ENCODE measurements at places on chromosomes 3 and 15.

DNA sequence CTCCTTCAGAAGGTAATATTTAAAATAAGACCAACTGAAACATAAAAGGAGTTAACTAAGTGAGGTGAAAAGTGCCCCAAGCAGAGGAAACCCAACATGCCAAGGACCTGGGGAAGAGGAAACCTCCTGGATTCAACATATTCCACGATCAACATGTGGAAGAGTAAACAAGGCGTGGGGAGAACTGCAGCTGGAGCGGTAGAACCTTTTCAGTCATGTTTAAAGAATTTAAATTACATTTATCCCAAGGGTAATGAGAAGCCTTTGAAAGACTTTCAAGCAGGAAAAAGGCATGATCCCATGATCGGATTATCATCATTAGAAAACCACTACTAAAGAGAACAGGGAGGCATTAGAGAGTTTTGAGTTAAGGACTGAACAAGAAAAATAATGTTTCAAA is 330.7 kb downstream of the FHIT start:
- no peak for DNase-seq

DNA sequence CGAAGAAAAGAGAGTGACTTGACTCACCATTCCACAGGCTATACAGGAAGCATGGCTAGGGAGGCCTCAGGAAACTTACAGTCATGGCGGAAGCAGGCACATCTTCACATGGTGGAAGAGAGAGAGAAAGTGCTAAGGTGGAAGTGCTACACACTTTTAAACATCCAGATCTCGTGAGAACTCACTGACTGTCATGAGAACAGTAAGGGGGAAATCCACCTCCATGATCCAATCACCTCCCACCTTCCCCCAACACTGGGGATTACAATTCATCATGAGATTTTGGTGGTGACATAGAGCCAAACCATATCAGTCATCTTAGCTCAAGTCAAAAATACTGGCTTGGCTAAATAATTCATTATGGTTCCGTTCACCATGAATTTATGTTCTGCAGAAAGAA is 45.3 kb upstream of the NEDD4 start:
- DNase-seq, result no peak

- DNase-seq, result no peak
Observed at GRCh38 chr3:197804511-197804910, 13.5 kb downstream of the LRCH3 start.

DNA sequence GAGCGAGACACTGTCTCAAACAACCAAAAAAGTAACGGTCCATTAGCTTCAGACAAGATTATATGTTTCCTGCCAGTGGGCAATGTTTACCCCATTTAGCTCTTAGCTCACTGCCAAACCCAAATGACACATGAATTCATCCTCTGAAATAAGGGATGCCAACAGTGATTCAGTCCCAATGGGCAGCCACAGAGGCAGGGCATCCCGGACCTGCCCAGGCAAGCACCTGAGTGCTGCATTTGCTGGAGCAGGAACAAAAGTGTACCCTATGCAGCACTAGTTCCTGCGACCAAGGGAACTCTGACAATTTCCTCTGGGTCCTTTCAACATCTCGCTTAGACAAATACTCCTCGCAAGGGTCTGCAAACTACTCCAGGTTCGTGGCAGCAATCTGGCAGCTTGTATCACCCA is 8.0 kb downstream of the IP6K2 start:
- DNase-seq, result no peak

- no peak for DNase-seq
Observed at GRCh38 chr3:30531017-30531570, 75.3 kb upstream of the TGFBR2 start.

DNA sequence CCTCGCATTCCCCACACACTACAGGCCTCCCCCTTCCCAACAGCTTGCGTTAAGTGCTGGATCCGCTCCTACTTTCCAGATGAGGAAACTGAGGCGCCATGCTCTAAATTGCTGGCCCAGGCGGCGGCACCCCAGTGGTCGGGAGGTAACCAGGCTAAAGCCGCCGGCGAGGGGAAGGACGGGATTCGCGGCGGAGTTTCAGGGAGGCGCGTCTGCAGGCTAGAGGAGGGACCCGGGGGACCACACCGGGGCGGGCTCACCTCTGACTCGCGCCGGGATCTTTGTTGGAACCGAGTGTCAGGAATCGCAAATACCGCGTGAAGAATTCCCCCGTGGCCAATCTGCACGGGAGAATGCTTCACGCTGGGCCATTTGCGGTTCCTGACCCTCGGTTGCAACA is 24.6 kb upstream of the PTPN23 start:
- no peak for DNase-seq

All from SK-N-MC (cell line).